ENCODE measurements at places on chromosomes 3 and 15.

- no peak for DNase-seq
Measured at GRCh38 chr3:102687851-102688555, 253.2 kb downstream of the ZPLD1 start.

DNA sequence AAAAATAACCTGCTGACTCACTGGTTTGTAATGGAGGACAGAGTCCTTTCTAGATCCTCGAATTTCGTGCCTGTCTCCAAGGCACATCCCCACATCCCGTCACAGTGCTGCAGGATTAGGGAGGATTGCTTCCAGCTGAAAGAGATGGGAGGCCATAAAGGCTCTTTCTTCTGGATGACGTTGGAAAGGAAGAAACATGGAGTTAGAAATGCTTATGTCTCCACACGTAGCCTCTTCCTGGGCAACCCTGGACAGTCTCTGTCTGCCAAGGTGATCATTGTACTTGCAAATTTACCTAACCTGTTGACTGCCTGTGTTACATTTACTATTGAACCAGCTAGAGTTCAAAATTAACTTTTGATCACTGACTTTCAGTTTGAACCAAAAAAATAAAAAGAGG, 27.6 kb upstream of the VILL start:
- no peak for DNase-seq

- DNase-seq = no peak
Measured at GRCh38 chr3:36924744-36925521, 19.9 kb downstream of the TRANK1 start.

DNA sequence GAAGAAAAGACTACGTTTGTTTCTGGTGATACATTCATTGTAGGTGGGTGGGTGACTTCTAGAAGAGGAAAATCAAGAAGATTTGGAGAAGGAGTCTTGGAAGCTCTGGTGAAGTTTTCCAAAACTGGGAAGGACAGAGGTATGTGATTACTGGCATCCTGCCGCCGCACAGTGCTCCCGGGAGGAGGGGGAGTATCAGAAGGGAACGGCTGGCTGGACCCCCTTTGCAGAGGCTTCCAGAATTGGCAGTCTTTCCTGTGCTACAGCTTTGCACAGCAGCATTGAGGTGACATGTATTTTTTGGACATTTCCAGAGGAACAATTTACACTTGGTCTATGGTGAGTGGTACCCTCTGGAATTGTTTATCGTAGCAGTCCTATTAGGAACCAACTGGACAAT, 75.7 kb upstream of the EOMES start:
- no peak for DNase-seq

DNA sequence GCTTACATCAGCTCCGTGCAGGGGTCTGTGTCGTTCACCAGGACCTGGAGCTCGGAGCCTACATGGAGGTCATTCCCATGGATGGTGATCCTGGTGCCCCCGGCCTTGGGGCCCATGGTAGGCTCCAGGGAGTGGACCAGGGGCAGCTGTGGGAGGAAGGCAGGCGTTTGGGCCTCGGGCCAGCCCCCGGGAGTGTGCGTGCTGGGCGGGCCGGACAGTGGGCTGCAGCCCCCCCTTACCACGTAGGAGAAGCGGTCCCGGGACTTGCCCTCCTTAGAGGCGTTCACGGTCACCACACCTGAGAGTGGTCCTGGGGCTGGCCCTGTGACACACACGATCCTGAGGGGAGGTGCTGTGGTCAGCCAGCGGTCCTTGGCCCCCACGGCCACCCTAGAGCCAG, 29.6 kb downstream of the H1-8 start:
- DNase-seq = no peak

DNA sequence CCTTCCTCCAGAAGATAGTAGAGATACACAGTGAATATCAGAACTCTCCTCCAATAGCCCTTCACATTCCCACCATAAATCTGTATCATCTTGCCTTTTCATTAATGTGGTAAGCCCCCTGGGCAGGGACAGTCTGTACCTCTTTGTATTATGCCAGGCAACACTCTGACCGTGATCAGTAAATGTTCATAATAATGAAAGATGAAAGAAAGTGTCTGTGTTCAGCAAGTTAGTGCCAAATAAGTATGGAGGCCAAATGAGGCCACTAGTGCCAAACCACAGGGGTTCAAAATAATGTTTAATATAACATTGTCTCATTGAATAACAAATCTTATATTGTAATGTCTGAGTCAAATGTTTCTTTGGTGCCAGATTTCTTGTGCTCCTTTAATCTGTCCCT, 104.3 kb downstream of the CMSS1 start:
- DNase-seq = no peak

GRCh38 chr15:72077950-72078349, 40.0 kb downstream of the MYO9A start:
- peak; percentile 31 for DNase-seq

GRCh38 chr3:18127859-18128681, 297.1 kb downstream of the SATB1 start:
- DNase-seq = no peak

DNA sequence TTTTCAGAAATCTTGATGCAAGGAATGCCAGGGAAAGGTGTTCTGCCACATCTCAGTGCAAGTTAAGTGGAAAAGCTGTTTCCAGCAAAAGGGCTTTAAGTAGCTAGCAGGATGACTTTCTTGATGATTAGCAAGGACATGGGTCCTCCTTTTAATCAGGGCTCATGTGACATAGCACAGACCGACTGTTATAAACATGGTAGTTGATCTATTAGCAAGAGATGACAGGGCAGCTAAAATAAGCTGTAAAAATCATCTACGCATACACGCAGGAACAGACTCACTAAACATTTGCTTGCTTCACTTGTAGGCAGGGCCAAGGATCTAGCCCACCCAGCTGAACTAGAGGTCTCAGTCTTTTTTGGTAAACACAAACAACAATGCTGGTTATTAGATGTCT, 69.0 kb downstream of the GOLIM4 start:
- DNase-seq = no peak

DNA sequence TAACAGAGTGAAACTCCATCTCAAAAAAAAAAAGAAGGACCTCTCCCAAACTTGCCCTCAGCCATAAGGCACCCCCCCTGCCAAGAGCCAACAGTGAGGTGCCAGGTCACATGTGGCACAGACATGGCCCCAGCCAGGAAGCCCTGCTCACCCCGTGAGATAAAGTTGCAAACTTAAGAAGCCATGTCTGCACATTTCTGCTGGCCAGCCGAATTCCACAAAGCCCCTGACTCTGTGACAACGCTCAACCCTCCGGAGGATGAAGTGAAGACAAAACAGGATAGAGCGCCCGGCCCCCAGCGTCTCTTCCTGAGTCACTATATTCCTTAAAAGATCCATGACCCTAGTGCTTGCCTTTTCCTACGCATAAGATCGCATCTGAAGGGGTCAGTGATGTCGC, 188.1 kb downstream of the XXYLT1 start:
- DNase-seq = no peak

- no peak for DNase-seq
Measured at GRCh38 chr3:113783980-113784379, 37.1 kb downstream of the ATP6V1A start.

DNA sequence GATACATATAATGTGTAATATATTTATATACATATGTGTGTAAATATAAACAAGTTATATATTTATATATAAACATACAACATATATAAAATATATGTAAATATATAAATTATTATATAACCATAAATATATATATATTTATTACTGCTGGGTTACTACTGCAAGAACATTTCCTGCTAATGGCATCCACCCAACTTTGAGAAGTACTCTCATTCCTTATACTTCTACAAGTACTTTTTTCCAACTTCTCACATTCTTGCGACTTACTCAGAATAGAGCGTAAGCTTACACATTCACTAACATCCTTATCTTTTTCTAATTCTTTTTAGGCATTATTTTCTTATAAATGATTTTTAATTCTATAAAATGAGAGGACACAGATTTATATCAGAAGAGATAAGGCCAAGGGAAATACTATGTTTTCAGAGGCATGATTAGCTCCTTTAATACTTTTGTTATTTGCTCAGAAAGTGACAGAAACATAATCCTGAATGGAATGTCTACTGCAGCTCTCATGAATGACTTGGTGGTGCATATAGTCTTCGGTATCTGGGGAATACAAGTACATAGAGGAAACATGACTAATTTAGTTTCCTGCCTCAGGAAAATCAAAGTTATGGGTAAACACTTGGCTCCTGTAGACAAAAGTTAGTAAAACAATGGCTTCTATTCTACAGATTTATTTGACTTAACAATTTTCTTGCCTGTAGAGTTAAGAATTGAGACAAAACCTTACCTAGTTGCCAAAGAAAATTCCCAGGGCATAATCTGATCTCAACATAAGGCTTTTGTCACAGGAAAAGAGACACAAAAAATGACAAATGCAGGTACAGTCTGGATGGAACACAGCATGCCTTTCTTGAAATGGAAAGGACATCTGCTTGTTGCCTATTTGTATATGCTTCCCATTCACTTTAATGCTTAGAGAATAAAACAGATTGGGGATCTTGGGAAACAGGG, 453.9 kb downstream of the SQOR start:
- DNase-seq = no peak

DNA sequence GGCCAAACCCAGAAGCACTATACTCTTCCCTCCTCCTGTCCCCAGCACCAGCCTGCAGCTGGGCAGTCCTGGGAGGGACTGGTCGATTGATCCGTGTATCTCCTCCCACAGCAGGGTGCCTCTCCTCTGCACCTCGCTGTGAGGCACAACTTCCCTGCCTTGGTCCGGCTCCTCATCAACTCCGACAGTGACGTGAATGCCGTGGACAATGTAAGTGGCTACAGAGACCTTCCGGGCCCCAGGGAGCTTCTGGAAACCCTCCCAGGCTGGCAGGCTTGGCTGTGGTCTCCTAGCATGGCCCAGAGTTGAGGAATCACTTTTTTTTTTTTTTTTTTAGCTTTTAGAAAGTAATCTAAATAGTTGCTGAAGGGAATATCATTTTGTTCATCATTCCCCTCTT, 30.7 kb downstream of the ANKDD1A start:
- DNase-seq = no peak

Measured in AG04449 (cell line).